Fibroblast of skin of right quadriceps (primary cell): ENCODE measurements at places on chromosomes 2 and 18.

GRCh38 chr2:25358249-25358815, 16.6 kb upstream of the DNMT3A start:
- DNase-seq, result no peak

- no peak for DNase-seq
Measured at GRCh38 chr2:88110830-88111229, 17.0 kb downstream of the FABP1 start.

DNA sequence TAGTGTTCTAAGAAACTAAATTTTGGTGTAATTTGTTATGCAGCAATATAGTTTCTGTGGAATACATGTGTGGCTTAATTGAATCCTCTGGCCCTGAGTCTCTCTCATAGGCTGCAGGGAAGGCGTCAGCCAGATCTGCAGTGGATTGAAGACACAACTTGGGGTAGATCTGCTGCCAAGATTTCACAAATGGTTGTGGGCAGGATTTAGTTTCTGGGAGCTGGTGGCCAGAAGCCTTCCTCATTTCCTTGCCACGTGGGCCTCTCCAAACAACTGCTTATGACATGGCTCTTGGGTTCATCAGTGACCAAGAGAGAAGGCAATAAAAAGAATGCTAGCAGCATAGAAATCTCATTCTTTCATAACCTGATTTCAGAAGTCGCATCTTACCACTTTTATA, 28.2 kb downstream of the CCDC102B start:
- DNase-seq, result no peak

- DNase-seq, result no peak
Measured at GRCh38 chr2:186554850-186555671, 34.8 kb upstream of the ITGAV start.

GRCh38 chr2:224968051-224968450, 74.2 kb downstream of the DOCK10 start:
- peak; percentile 28 for DNase-seq

DNA sequence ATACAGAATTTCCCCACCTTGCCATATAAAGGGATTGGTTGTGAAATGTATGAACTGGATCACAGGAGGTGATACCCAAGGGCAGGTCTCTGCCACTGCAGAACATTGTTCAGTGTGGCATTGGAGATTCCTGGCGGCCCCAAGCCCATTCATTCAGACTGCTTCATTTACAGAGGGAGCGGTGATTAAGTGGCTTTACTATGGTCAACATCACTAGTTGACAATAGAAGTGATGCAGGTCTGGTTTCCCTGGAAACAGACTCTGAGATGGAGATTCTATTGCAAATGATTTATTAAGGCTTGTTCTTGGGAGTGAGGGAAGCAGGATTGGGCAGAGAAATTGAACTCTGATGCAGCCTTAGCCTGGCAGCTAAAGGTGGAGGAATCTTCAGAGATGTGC, 62.4 kb downstream of the ZDBF2 start:
- no peak for DNase-seq

DNA sequence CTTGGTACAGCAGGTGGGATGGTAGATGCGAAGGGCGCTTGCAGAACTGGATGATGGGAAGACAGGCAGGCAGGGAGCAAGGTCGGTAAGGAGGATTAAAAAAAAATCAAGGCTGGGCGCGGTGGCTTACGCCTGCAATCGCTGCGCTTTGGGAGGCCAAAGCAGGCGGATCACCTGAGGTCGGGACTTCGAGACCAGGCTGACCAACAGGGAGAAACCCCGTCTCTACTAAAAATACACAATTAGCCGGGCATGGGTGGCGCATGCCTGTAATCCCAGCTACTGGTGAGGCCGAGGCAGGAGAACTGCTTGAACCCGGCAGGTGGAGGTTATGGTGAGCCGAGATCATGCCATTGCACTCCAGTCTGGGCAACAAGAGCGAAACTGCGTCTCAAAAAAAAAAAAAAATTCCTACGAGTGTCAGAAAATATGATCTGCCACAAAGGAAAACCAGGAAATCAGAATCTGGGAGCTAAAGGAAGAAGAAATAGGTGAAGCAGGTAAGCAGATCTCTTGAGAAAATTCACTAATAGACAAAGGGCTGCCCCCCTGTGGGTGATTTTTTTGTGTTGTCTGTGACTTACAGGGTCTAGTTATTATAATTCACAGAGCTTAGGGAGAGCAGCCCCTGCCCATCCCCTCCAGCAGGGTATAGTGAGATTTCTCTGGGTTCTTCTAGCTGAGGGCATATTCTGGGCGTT, 46.2 kb downstream of the C2orf42 start:
- no peak for DNase-seq

DNA sequence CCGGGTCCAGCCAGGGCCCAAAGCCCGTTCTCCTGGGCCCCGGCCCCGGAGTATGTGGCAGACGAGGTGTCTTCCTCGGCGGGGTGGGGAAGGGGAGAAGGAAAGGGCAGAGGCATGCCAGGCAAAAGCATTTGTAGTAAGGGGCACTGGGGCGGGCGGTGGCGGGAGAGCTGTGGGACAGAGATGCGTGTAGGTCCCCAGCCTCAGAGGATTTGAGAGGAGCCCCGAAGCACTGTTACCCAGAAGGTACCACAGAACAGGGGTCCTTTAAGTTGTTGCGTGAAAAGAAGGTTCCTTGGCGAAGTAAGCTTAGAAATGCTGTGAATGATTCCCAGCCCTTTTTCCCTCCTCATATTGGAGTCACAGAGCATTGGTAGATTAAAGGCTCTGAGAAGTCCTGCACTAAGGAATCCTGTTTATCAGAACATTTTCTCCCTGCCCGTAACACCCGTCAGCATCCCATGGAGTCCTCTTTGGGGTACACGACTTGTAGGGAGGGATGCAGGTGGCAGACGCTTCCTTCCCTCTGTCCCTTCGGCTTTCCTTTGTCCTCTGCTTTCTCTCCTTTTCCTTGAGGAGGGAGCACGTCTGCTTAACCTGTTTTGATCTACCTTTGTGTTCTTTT, 12.5 kb downstream of the GAREM2 start:
- no peak for DNase-seq

- no peak for DNase-seq
Measured at GRCh38 chr2:204205538-204205937, 269.0 kb downstream of the ICOS start.

DNA sequence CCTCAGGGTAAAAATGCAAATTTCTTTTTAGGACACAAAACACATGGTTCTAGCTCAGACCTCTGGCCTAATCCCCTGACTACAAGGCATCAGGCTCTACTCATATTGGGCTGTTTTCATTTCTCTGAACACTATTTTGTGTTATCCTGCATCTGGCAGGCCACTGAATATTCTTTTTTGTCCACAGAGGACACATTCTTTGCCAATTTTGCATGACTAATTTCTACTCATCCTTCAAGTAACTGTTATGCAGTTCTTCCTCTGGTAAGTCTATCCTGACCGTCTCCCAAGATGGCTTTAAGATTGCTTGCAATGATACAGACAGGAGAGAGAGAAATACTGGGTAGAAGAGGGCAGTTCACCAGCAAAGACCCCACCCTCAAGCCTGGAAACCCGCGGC, 107.6 kb upstream of the RGPD4 start:
- no peak for DNase-seq

DNA sequence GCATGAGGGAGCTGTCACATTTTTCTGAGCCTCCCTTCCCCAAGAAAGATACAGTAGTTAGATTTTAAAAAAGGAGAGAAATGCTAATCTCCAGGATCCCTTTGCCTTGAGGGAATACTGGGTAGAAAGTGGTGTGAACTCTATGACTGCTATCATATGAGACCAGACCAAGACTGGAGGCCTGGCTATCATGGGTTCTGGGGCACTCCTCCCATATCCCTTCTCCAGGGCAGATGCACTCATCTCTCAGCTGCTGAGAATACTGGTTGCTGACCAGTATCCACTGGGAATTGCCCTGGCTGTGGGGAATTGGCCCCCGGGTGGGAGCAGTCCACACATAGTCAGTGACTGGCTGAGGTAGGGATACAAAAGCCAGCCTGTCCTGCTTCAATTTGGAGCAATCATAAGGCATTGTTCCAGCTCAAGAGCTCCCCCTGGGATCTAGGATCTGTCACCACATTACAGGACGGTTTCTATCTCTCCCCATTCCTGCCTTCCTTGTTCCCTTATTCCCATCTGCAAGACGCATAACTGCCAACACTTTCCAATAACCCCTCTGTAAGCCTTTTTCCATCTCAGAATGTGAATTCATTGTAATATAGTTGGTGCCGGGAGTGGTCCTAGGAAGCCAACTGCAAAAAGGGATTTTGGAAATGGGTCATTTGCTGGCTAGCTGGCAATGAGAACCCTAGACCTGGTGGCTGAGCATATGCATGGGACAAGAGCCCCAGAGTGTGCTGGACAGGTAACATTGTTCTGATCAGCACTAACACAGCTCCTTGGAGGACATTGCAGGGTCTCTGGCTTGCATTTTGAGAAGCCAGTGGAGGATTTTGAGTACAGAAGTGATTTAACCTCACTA, 35.4 kb upstream of the REEP1 start:
- DNase-seq, result peak; percentile 35

DNA sequence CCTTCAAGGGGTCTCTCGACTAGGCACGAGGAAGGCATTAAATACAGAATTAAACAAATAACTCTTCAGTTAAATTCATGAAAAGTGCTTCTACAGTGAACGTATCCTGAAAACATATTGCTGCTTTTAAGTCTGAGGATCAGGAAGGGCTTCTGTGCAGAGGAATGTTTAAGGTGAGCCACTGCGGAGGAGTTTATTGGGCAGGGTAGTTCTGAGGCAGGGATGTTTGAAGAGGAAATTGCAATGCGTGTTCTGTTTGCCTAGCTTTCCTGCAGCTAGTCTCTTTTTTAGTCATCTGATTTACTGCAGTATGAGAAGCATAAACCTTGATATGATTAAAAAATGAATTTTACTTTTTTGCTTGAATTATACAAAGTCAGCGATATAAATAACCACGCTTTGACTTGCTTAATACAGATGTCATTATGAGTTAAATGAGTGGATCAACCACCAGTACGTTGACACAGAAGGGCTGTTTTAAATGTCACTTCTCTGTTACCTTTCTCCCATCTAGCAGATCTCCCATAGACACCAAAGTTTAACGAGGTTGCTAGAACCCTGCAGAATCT, 98.7 kb downstream of the CTNNA2 start:
- no peak for DNase-seq

DNA sequence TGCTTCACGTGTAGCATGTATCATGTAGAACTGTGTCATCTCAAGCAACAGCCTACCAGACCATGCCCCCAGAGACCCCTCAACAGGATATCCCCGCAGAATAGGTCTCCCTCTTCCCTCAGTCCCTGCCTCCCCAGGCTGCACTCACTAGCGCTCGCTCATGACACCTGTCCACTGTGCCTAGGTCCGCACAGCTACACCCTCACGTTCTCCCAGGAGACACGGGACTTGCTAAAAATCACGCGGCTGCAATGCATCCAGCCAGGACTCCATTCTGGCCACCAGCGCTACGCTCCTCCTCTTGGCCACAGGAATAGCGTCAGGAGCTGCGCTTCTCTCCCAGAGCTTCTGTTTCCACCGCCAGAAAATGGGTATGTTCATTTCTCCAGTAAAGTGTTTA, 2.5 kb downstream of the PXDN start:
- no peak for DNase-seq

DNA sequence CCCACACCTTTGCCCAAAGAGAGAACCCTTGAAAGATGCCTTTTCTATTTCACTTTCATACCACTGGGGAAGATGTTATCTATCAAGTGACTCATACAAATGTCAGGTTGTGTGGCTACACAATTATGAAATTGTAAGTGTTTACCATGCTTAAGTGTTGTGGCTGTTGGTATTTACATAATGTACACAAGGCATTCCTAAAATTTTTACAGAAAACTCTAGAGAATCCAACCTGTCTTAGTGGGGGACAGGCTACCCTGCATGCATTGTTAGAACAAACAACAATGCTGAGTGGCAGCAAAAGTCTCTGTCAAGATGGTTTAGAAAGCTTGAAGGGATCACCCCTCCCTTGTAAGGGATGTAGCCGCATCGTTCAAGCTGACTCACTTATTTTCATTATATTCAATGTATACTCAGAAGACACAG, 5.5 kb upstream of the MGAT4A start:
- no peak for DNase-seq

GRCh38 chr18:23259701-23260681, 124.7 kb downstream of the CABLES1 start:
- peak; percentile 75 for DNase-seq

- no peak for DNase-seq
Measured at GRCh38 chr2:38697116-38697840, 31.4 kb downstream of the GALM start.

DNA sequence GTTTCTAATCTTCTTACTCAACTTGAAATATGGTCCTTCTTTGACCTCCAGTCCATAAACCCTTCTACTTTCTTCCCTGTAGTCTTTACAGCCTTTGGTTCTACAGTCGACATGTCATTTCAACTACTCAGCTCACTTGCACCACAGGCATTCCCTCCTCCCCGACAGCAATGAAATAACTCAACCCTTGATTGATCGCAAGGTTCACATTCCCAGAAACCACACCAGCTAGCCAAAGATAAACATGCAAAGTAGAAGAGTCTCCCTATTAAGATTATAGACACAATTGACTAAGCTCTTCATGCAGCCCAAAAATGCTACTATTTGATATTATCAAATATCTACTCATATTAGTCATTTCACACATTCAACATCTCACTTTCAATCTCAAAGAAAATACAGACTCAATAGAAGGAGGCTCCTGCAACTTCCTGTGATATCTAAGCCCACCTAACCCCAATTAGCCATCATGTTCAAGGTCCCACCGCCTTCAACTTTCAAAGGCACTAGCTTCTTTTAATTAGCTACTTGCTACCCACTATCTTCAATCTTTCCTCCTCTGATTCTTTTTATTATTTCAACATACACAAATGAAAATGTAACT, 50.8 kb downstream of the RTTN start:
- peak; percentile 95 for DNase-seq

DNA sequence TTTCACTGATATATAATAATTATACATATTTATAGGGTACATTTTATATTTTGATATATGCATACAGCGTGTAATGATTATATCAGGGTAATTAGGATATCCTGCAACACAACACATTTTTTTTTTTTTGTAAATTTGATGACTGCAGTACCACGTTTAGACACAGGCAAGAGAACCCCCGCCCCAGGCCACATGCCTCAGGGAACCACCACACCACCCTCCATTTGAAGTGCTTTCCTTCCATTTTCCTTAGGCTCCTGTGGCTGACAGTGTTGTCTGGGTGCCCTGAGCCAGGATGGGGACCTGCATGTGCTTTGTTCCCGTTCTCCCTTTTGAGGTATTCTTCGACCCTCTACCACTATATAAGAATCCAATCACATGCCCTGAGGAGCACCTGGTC, 161.6 kb upstream of the CTAGE1 start:
- no peak for DNase-seq

GRCh38 chr2:238704471-238705225, 143.2 kb upstream of the TWIST2 start:
- no peak for DNase-seq

DNA sequence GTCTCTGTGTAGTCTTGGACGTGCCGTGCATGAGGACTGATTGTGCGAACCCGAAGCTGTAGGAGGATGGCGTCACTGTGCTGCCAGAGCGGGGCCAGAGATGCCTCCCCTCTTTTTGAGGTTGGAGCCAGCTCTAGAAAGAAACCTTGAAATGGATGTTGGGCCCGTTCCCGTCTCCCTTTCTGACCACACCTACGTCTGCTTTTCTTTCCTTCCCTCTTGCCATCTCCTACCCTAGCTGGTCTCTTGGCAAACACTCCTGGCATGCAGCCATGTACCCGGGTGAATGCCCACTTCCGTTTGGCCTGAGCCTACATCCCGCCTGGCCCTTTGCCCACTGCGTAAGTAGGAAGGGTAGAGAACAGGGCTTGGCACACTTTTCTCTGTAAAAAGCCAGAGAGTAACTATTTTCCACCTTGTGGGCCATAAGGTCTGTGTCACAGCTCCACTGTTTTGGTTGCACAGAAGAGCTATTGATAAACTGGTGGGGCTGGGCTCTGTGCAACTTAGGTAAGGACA, 37.4 kb downstream of the SH3BP4 start:
- DNase-seq, result no peak

- DNase-seq, result no peak
Measured at GRCh38 chr2:111638274-111638877, 245.6 kb downstream of the ANAPC1 start.
